Fibroblast of the aortic adventitia (primary cell): ENCODE measurements at places on chromosomes 4 and X. TPM values are rescaled to one million over a fixed set of nuclear protein-coding genes. Genes with fewer than 3 reads are reported as not detected.

Gene TMEM156
- 0.18 TPM in 1 of 2 replicates, not detected in the other for total RNA-seq

Gene ATP8A1
- total RNA-seq = 7.5 TPM in 2 replicates

Gene PABPC1L2B
- total RNA-seq = not detected in 2 replicates

Gene ARR3
- total RNA-seq = not detected in 2 replicates

Gene SPATA4
- total RNA-seq = 0.36 TPM in 1 of 2 replicates, not detected in the other

Gene GAGE1
- total RNA-seq = not detected in 2 replicates

Gene SPIN4
- 3.1 and 13.3 TPM in 2 replicates for total RNA-seq

Gene FGG
- total RNA-seq = not detected in 2 replicates

Gene PCYT1B
- total RNA-seq = 0.27 and 0.74 TPM in 2 replicates

Gene TRPC3
- 0.45 and 0.49 TPM in 2 replicates for total RNA-seq

Gene HPGDS
- total RNA-seq = not detected in 2 replicates

Gene PTPN13
- 41.6 and 67.6 TPM in 2 replicates for total RNA-seq

Gene DNAJB14
- total RNA-seq = 36.8 and 49.1 TPM in 2 replicates

Gene RPS6KA6
- total RNA-seq = 4.2 and 7.0 TPM in 2 replicates

Gene SLITRK4
- 0.99 and 8.3 TPM in 2 replicates for total RNA-seq

Gene AWAT2
- under 0.01 TPM in 1 of 2 replicates, not detected in the other for total RNA-seq

Gene FGB
- total RNA-seq = not detected in 2 replicates

Gene HSFX1
- 0.45 TPM in 1 of 2 replicates, not detected in the other for total RNA-seq

Gene DGKK
- total RNA-seq = not detected in 2 replicates

Gene CXXC4
- total RNA-seq = under 0.01 TPM in 1 of 2 replicates, not detected in the other

Gene ARX
- total RNA-seq = not detected in 2 replicates

Gene SPARCL1
- total RNA-seq = not detected in 2 replicates

Gene SCML1
- 12.0 and 17.7 TPM in 2 replicates for total RNA-seq

Gene CENPVL3
- total RNA-seq = not detected in 2 replicates

Gene GRXCR1
- not detected in 2 replicates for total RNA-seq

Gene SMIM10L2A
- 0.09 and 0.33 TPM in 2 replicates for total RNA-seq

Gene TAF9B
- total RNA-seq = 20.8 and 61.5 TPM in 2 replicates

Gene MAGIX
- total RNA-seq = 1.7 and 2.9 TPM in 2 replicates

Gene GLRA2
- not detected in 2 replicates for total RNA-seq

Gene C1QTNF7
- total RNA-seq = 0.18 and 11.8 TPM in 2 replicates

Gene SPANXD
- not detected in 2 replicates for total RNA-seq

Gene TSPAN6
- total RNA-seq = 32.5 and 46.6 TPM in 2 replicates

Gene CFAP99
- not detected in 2 replicates for total RNA-seq

Gene SSX2B
- total RNA-seq = 0.09 TPM in 1 of 2 replicates, not detected in the other

Gene TMEM187
- total RNA-seq = 5.3 and 7.5 TPM in 2 replicates

Gene LINC00632
- total RNA-seq = 10.9 and 17.1 TPM in 2 replicates

Gene CT45A1
- not detected in 2 replicates for total RNA-seq
